ENCODE measurements at places on chromosomes 2 and 18.

GRCh38 chr2:149160701-149161217, 122.3 kb downstream of the LYPD6B start:
- DNase-seq, result no peak

- peak; percentile 95 for DNase-seq
Measured at GRCh38 chr2:9003616-9004337, at the start of gene MBOAT2. MBOAT2 (minus strand) TSS chr2:9003684; CDS start chr2:9003614, 70 bp downstream.

DNA sequence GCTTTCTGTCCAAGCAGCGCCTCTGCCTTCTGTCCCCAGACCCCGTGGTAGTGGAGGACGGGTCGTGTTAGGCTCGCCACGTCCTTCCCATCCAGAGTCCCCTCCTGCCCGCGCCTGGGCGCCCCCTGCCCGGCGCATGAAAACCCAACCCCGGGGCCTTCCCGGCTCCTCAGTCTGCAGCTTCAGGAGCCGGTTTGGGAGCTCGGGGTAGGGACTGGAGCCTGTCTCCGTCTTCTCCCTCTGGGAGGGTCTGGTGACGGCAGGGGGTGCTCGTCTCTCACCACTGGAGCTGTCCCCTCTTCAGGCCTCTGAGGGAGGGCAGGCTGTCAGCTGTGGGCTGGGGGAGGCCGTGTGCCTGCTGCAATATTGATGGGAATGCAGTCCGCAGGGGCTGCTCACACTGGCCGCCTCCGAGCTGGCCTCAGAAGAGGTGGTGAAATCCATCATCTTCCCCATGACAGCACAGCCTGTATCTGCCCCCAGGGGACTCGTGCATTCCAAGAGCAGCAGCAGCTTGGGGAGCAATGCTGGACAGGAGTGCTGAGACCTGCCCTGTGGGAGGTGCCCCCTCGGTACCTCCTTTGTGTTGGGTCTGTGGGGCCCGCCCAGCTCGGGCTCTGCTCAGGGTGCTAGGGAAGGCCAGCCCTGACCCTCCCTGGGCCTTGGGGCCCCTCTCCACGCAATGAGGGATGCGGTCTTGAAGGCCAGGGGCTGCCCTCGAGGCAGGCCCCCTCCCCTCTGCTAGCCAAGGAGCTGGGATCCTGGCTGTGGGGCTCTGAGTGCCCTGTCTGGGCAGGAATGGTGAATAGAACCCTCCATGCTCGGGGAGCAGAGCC, 17.8 kb upstream of the KLHL30 start:
- no peak for DNase-seq

GRCh38 chr2:73886357-73886756, 6.5 kb upstream of the ACTG2 start:
- no peak for DNase-seq

GRCh38 chr2:207149249-207150213, 16.2 kb downstream of the KLF7 start:
- DNase-seq, result no peak

- DNase-seq, result peak; percentile 8
Measured at GRCh38 chr2:84649487-84650142, 133.3 kb downstream of the DNAH6 start.

DNA sequence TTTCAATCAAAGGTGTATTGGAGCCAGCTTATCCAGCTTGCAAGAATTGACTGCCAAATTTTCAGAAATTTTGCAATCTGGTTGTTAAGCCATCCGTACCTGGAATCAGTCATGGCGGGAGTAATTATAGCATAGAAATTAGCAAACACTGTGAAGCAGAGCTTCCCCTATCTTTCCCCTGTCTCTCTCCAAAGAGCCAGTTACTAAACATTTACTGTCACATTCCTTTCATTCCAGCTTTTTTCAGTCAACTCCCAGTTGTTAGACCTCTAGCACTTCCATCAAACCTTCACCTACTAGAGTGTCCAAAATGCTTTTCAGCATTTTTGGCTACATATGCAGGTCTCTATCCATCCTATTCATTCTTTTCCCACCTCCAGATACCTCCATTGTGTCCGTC, 137.4 kb downstream of the MC4R start:
- DNase-seq, result no peak

- DNase-seq, result no peak
Measured at GRCh38 chr2:230762317-230762896, 49.8 kb downstream of the CAB39 start.

- DNase-seq, result no peak
Measured at GRCh38 chr2:98489486-98489885, 44.8 kb downstream of the INPP4A start.

- DNase-seq, result no peak
Measured at GRCh38 chr2:203097735-203098134, 83.1 kb downstream of the NBEAL1 start.

DNA sequence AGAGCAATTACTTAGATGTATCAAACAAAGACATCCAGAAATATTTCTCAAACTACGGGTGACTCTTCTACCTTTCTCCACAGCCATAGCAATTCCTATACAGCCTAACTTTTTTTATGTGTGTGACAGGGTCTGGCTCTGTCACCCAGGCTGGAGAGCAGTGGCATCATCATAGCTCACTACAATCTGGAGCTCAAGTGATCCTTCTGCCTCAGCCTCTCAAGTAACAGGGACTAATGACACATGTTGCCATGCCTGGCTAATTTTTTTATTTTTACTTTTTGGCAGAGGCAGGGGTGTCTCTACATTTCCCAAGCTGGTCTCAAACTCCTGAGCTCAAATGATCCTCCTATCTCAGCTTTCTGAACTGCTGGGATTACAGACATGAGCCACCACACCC, 328.9 kb upstream of the NT5C1B start:
- DNase-seq, result no peak

GRCh38 chr2:8361930-8362329, 319.9 kb upstream of the ID2 start:
- no peak for DNase-seq

DNA sequence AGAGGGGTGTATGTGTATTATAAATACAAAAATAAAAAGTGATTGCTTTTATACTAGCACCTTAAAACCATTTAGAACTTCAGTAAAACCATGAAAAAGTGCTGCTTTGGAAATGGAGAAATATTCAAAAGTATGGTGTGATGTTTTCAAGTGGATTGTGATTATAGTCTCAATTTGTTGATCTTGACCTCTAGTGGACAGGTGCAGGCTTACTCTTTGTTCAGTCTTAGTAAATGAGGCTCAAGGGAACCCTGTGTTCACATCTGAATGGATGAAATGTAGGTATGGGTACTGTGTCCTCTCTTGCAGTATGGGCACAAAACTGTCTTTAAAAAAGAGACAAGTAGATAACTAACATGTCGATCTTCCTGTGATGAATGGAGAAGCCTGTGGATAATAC, 145.8 kb downstream of the MCFD2 start:
- DNase-seq, result no peak

DNA sequence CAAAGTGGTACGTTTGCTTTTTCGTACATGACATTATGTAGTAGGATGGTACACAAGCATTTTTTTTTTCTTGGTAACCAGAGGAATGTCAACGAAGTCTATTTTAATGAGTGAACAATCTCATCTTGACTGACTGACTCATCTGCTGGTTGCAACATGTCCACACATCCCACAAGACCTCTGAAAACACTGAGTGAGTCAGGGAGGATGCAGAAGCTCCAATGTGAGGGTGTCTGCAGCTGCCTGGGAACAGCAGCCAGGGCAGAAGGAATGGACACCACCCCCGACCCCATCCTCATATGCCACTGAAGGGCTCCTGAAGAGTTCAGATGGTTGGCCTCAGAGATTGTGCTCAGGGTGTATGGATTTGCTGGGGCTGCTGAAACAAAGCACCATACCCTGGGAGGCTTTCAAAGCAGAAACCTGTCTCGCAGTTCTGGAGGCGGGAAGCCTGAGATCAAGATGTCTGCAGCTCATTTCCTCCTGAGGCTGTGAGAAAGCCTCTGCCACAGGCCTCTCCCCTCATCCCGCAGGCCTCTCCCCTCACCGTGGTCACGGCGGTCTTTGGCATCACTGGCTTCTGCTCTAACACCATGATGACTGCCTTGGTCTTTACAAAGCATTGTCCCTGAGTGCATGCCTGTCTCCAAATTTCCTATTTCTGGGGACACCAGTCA, 124.6 kb downstream of the LRATD1 start:
- peak; percentile 86 for DNase-seq

DNA sequence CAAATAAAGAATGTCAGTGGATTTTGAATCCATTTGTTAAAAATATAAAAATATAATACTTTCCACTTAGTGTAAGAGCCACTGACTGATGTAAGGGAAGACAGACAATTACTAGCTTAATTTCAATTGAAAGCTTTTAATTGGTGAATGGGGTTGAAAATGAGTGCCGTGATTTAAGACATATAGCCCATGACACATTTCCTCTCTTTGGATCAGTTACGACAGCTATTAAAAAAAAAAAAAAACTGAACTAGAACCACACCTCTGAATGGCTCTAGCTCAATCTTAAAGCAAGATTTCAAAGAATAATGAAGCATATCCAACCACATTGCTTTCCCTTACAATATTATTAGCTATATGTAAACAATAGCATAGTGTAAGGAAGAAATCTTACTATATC, 44.0 kb downstream of the CIB4 start:
- no peak for DNase-seq

DNA sequence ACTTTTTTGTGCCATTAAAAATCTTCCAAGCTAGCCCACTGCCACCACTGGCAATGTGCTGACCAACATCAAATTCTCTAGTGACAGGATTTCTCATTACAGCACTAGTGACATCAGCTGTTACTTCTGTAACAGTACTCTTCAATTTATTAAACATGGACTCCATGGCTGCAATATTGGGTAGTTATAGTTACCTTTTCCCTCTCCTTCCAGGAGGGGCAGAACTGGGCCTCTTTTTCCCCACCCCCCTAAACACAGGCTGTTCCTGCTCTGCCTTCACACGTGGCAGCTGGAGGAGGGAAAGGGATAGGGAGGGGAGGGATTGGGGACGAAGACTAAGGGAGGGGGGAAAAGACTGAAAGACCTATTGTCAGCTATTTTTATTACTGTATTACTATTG, 38.1 kb downstream of the TRAK2 start:
- no peak for DNase-seq

- peak; percentile 41 for DNase-seq
Measured at GRCh38 chr2:181466661-181467576, 9.7 kb downstream of the ITGA4 start.

GRCh38 chr2:12202313-12203075, 456.1 kb downstream of the LPIN1 start:
- peak; percentile 96 for DNase-seq

GRCh38 chr2:12960671-12961070, 243.9 kb downstream of the TRIB2 start:
- no peak for DNase-seq

- DNase-seq, result no peak
Measured at GRCh38 chr18:24055878-24056277, 41.3 kb downstream of the TTC39C start.

DNA sequence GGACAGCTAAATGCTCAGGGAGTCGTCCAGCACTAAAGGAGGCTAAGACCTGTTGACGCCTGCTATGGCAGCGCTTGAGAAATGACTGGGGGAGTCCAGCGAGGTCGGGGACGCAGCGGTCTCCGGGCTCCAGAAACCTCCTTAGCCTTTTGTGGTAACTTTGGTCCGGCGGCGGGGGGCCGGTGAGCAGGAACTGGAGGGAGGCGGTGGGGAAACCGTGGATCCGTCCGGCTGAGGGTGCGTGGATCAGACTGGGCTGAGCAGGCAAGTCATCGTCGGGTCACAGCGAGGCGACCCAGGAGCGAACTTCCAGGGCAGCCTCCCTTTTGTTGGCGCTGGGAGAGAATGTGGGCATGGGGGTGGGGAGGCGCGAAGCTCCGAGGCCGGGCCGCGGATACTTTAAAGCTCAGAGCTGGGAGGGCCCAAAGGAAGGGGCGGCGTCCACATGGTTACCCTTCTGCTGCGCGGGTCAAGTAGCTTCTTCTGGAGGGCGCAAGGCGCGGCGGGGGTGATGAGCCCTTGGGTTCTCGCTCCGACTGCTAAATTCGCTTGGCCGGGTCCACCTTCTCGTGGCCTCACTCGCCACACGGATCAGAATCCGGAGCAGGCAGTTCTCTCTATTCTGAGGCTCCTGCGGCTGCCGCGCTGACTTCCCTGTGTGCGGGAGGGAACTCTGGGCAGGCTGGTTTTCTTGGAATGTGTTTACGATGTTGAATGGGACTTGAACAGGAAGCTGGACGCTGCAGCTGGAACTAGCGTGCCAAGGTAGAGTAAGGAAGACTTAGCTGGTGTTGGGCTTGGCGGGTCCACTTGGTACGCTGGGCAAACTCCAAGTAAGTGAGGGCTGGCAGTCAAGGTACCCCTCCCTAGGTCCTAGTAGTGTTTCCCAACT, 920 bp downstream of the GULP1 start:
- peak; percentile 73 for DNase-seq

- DNase-seq, result no peak
Measured at GRCh38 chr2:231246171-231246842, 47.9 kb downstream of the ARMC9 start.

GRCh38 chr18:43916984-43917383, 639.7 kb upstream of the SYT4 start:
- no peak for DNase-seq

DNA sequence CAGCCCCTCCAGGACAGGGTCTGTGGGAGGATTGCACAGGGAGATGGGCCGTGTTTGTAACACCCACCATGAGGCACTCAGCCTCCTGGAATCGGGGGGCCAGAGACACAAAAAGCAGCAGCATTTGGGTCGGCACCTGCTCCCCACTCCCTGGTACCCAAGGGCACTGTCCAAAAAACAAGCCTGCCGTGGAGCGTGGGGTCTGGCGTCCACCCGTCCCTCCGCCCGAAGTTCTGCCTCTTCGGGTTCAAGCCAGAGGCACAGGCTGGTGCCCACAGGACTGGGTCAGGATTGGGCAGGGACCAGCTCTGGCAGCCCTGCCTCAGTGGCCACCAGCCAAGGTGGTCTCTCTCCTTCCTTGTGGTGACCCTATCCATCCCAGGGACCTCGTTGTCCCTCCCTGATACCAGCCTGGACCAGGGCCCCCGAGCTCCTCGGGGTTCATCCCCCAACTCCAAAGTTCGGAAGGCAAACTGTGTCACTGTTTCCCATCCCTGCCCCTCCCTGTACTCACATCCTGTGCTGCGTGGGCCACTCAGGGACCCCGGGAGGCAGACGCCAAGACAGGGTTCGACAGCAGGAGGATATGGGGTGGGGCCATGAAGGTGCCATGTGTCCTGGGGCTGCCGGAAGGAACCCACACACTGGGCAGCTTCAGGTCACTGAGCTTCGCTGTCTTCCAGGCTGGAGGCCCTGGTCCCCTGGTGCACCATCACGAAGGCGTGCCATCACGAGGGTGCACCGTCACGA, 126.0 kb upstream of the HDAC4 start:
- no peak for DNase-seq

- no peak for DNase-seq
Measured at GRCh38 chr2:42064417-42064942, 16.7 kb downstream of the PKDCC start.
